DMS153 (cell line): ENCODE measurements at places on chromosomes 16 and 17.

DNA sequence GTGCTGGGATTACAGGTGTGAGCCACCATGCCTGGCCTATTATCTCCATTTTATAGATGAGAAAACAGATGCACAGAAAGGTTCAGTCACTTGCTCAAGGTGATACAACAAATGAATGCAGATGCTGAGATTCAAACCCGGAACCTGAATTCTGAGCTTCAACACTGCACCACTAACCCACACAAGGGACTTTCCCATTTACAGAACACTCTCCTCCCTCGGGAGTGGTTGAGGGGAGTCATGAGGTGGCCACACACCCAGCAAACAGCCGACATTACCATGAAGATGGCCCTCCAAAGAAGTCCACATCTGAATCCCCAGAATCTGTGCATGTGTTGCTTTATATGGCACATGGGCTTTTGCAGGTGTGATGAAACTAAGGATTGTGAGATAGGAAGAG lies 9.1 kb downstream of the BCL7C start:
- DNase-seq: no peak

DNA sequence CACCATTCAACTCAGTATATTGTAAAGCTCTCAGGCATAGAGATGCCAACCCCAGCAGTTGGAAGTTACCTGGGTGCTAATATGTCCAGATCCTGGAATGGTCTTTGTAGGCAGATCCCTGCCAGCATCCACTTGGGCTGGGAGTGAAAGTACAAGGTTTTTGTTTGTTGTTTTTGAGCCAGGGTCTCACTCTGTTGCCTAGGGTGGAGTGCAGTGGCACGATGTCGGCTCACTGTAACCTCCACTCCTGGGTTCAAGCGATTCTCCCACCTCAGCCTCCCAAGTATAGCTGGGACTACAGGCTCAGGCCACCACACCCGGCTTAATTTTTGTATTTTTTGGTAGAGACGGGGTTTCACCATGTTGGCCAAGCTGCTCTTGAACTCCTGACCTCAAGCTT lies 177.6 kb downstream of the IRF8 start:
- no peak for DNase-seq

DNA sequence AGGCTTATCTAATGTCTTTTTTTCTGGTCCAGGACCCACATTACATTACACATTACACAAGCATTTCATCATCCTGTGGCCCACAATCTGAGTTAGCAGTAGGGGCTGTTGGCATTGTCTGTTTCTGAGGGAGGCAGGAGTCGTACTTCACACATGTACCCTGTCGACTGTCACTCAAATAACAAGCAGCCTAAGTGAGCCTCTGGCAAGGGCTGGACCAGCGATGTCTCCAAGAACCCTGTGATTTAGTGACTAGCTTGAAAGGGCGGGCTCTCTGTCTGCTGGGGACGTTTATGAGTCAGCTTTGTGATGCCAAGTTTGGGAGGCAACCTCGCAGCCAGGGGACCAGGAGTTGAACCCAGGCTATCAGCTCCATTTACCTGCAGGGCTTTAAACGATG lies 251.4 kb downstream of the HS3ST3B1 start:
- DNase-seq: no peak

GRCh38 chr17:27513849-27514248 lies 57.6 kb downstream of the KSR1 start:
- DNase-seq: no peak

DNA sequence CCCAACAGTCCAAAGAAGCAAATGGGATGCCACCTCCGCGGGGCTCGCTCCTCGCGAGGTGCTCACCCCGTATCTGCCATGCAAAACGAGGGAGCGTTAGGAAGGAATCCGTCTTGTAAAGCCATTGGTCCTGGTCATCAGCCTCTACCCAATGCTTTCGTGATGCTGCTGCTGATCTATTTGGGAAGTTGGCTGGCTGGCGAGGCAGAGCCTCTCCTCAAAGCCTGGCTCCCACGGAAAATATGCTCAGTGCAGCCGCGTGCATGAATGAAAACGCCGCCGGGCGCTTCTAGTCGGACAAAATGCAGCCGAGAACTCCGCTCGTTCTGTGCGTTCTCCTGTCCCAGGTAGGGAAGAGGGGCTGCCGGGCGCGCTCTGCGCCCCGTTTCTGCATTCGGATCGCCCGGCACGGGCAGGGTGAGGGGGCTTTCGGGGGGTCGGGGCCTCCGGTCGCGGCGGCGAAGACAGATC lies at the start of gene CDH13:
Gene CDH13, plus strand, starts transcription at position 179 of the 471 bp plus-strand sequence.
- DNase-seq: no peak

- no peak for DNase-seq
Observed at GRCh38 chr16:20614186-20615141, 38.3 kb upstream of the ACSM2B start.

DNA sequence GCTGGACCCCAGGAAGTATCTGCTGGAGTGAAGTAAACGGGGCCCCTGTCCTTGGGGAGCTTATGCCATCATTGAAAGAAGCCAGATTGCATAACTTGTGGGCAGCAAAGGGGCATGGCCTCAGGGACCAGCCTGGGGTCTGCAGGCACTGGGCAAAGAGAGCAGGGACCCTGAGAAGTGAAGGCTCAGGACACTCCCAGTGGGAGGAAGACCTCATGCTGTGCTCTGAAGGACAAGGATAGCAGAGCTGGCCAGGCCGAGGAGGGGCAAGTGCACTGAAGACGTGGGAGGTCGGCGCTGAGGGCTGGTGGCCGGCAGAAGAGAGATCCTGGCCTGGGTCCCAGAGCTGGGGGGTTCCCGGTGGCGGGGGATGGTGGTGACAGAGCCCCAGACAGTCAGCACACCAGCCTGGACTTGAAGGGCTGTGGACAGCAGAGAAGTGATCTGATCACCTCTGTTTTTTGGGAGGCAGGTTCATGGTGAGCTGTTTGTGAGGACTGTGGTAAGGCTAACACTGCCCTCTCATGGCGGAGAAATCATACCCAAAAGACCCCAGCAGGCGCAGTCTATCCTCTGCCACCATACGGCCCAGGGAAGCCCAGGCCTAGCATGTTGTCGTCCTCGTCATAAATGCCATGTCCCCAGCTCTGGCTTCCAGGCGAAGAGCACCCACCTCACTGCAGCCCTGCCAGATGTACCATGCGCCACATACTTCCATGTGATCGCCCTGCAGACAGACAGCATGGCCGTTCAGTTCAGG lies 7.1 kb upstream of the CNP start:
- no peak for DNase-seq

DNA sequence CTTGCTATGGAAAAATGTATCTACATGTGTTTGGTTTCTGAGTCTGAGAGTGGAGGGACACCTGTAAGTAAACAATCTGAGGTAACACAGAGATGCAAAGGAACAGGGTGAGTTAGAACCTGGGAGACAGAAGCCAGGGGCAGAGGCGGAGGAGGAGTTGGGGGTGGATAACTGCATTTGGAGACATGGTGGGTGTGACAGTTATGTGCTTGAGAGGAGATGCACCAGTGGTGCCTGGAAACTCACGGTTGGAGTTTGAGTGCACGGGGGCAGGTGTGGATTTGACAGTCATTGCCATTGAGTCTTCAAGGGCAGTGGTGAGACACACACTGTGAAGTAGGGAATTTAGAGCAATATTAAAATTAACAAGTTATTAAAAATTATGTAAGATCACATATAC lies 6.5 kb downstream of the NUP93 start:
- DNase-seq: no peak

DNA sequence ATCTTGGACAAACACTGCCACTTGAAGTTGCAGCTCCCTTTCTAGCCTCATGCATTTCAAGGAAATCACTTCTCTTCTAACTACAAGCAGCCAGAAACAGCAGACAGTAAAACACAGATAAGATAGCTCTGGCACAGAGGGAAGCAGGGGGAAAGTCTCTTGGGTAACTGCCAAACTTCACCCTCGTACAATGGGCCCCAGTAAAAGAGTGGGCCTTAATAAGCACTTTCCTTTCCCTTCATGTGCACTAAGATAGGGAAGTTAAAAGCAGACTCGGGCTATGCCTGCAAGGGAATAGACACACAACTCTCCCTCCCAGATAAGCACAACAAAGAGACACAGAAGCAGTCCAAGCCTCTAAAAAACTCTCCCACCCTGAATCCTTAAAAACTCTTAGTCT lies 4.2 kb upstream of the KRTAP4-5 start:
- DNase-seq: no peak

GRCh38 chr17:35588196-35588920 lies 1.2 kb downstream of the AP2B1 start:
- no peak for DNase-seq

DNA sequence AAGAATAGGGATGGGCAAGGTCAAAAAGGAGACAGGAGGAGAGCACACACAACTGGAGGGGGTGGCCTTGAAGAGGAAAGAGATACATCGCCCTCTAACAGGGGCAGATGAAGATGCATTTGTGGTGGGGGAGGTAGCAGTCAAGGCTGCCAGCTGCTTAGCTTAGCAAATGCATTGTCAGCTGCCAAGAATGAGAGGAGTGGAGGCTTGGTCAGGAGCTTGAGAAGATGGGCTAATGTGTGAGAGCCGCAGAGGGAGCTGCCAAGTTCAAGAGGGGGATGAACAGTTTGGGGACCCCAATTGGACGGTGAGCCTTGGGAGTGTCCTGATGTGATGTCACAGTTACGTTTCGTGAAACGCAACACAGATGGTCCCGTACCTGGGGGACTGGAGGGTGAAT lies 28.9 kb upstream of the GNA13 start:
- no peak for DNase-seq

- DNase-seq: no peak
Observed at GRCh38 chr17:1829216-1829591, 498 bp downstream of the SMYD4 start.

- no peak for DNase-seq
Observed at GRCh38 chr17:6528557-6528956, 27.8 kb downstream of the PITPNM3 start.

GRCh38 chr17:17810084-17810894 lies 26.5 kb downstream of the SREBF1 start:
- no peak for DNase-seq

GRCh38 chr16:67486805-67487204 lies 3.5 kb upstream of the AGRP start:
- DNase-seq: no peak

GRCh38 chr16:67992661-67993206 lies 6.5 kb downstream of the DPEP2 start:
- no peak for DNase-seq

- DNase-seq: no peak
Observed at GRCh38 chr17:47800686-47801085, 20.9 kb downstream of the OSBPL7 start.

- DNase-seq: no peak
Observed at GRCh38 chr16:12572316-12572985, 231.2 kb downstream of the CPPED1 start.

- no peak for DNase-seq
Observed at GRCh38 chr17:60645918-60646523, 31.6 kb upstream of the BCAS3 start.

DNA sequence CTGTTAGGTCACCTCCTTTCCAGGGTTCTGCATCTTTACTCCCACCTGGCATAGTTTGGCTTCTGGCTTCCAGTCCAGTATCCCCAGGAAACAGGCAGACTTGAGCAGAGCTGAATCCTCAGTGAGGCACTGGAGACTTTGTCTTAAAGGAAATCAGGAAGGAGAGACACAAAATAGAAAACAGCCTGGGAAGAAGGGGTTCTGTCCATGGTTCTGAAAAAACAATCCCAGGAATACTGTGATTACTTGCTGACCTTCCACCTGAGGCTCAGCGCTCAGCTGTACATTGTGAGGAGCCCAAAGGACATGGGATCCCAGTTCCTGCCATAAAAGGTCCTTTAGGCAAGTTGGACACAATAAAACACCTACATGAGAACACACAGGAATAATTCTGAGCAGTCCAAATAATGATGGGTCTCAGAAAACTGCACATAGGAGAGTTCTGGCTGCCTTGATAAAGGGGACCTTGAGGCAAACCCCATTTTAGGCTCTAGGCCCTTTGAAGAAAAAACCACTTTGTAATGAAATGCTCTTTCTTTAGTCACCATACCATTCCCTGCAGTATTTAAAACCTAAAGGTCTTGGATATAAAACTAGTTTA lies 81.4 kb upstream of the CRHR1 start:
- no peak for DNase-seq

- DNase-seq: no peak
Observed at GRCh38 chr17:56918916-56919315, 5.1 kb upstream of the TRIM25 start.

GRCh38 chr16:80203821-80204220 lies 337.0 kb upstream of the DYNLRB2 start:
- DNase-seq: no peak

DNA sequence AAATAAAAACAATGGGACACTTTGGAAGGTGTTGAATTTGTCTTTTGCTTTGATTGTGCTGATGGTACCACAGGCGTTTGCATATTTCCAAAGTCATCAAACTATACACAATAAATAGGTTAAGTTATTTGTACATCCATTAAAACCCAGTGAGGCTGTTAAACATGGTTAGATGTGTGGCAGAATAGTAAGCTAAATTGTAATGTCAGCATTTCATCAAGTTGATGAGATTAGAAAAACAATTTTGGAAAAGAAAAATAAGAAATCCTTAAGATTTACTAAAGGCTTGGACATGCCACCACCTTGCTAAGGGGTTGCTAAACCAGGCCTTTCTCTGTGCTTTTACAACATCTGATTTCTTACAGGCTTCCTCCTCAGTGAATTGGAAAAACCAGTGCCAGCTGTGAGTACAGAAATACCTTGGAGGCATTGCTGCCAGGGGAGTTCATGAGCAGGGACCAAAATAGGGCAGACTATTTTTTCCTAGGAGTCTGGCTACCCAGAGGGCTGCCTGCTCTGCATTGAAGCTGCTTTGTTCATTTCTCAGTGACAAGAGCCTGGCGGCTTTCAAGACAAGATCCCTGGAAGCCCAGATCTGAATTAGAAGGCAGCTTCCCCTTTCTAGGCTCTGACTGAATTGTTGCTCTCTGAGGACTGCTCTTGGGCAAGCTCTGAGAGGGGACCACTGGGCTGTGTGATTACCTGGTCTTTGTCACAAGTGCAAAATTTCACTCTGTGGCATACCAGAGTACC lies 43.4 kb upstream of the CA10 start:
- DNase-seq: no peak

- DNase-seq: no peak
Observed at GRCh38 chr16:11857161-11857560, 5.8 kb upstream of the RSL1D1 start.

DNA sequence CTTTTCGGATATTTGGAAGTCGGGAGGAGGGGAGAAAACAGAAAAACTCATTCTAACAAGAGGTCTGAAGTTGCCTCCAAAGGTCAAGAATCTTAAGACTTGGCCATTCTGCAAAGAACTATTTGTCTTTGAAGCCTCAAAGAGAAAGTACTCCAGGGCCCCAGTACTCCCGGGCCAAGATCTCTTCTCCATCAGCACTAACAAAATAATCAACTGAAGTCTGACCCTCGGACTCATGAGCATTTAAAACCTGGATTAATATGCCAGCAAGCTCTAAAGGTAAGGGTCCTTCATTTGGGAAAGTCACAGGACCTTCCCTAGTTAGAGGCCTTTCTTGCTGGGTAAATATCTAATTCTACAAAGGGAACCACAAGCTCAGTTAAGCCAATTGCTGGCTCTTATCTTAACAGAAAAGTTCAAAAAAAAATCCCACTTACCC lies 4.5 kb downstream of the AXIN2 start:
- DNase-seq: no peak

- DNase-seq: no peak
Observed at GRCh38 chr17:39763051-39763820, 25.5 kb downstream of the GRB7 start.
